Suprapubic skin (tissue), 4 donors: ENCODE measurements at places on chromosomes 2 and 18. TPM values are rescaled to one million over a fixed set of nuclear protein-coding genes. Genes with fewer than 3 reads are reported as not detected.

The SESTD1 gene
- total RNA-seq, result 8.6 TPM

The PPP1R7 gene
- total RNA-seq, result 45.5 TPM

- no peak overlapping the region for H3K27ac ChIP-seq
- peak overlapping the region; percentile 5 for H3K4me3 ChIP-seq
- no peaks in the 10 kb centered on the region for H3K36me3 ChIP-seq
- no peaks in the 10 kb centered on the region for H3K27me3 ChIP-seq
- DNase-seq, result no peak
These were observed 119.3 kb downstream of the PRKCE start for GRCh38 chr2:45770811-45771210.

DNA sequence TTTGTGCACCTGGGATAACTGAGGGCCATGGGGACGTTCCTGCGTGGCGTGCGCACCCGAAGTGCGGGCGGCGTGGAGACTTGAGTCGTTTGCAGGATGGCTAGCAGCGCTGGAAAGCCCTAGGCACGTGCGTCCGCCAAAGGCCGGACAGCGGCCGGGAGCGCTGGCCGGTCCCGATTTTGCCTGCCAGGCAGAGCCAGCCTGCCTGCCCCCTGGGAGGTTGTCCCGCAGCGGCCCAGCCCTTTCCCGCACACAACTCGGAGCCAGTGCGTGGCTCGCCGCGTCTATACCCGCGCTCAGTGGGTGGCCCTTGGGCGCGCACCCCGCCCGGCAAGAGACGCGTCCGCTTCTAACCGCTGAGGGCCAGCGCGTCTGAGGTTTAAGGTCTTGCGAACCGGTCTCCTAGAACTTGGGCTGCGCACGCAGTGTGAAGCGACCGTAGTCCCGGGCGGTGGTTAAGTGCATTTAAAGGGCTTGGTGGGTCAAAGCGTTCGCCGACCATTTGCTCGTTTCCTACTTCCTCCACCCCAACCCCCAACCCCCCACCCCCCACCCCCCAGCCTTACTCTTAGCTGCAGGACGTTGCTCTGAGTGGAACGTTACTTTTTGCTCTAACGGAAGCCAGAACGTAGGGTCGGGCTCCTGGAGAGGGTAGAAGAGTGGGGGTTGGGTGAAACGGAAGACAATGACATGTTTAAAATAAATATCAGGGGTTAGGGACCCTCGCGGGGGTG is 627 bp downstream of the CDCA7 start:
- H3K4me1 ChIP-seq, result peaks cover 28% of the 10 kb centered on the region
- H3K4me3 ChIP-seq, result peak overlapping the region; percentile 56
- DNase-seq, result peak; percentile 62

The TDRD15 gene
- 0.19 TPM for total RNA-seq

DNA sequence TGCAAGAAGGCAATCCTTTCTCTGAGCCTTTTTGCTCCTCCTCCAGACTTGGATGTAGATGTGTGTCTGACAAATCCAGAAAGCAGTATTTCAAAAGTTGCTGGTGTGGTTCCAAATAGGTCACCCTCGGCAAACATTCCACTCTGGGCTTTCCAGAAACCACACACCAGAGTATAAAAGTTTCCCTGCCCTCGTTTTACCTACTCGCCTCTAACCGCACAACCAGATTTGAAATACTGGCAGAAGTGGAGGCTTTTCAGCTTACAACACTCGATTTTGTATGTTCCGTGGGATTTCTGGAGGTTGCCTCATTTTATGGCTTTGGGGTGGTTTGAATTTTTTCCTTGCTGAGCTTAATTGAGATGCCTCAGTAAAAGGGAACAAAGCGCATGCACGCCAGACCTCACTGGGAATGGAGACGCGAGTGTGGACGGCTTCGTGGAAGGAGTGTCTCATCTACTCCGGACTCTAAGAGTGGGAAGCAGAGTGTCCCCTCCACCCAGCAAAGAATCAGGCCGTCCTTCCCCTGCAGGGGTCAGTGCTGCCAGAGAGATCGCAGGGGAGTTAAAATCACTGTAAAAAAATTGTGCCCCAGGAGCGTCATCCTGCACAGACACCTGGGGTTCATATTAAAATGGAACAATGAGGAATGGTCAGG is 44.0 kb upstream of the RPL31 start:
- no peak overlapping the region for H3K4me3 ChIP-seq
- H3K27ac ChIP-seq, result no peak overlapping the region
- H3K36me3 ChIP-seq, result peaks cover 3% of the 10 kb centered on the region

GRCh38 chr18:26869640-26870039 is 4.1 kb upstream of the AQP4 start:
- DNase-seq, result no peak
- no peak overlapping the region for H3K4me3 ChIP-seq
- no peaks in the 10 kb centered on the region for H3K4me1 ChIP-seq
- H3K27me3 ChIP-seq, result peaks cover 6% of the 10 kb centered on the region

The REV1 gene
- 99.9 TPM for total RNA-seq

- no peak overlapping the region for H3K4me3 ChIP-seq
- no peaks in the 10 kb centered on the region for H3K36me3 ChIP-seq
- no peak overlapping the region for H3K27ac ChIP-seq
- H3K4me1 ChIP-seq, result no peaks in the 10 kb centered on the region
- no peaks in the 10 kb centered on the region for H3K27me3 ChIP-seq
- no peak for DNase-seq
These were observed 1.3 kb upstream of the CCDC141 start for GRCh38 chr2:179051250-179051649.

DNA sequence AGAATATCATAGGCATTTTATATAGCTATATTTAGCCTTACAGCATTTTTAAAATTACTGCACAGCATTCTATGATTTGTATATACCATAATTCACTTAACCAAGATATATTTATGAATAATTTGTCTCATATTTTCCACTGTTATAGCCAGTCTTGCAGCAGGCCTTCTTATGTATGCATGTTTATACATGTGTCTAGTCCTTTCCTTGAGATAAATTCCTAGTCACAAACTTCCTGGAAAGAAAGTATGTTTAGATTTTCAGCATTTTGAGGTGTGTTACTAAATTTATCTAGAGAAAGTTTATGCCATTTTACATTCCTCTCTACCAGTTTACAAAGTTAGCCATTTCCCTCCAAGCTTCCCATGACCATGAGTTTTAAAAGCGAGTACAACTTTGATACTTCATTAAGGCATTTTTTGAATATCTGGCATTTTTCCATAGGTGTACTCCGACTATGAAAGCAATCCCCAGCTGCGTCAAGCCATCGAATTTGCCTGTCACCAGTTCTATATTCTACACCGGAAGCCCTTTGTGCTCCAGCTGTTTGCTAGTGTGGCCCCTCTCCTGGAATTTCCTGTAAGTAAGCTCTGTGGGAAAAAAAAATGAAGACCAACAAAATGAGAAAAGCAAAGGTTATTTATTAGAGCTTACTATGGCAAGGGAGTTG is 59.4 kb upstream of the RPE start:
- H3K27me3 ChIP-seq, result no peaks in the 10 kb centered on the region
- DNase-seq, result no peak
- peaks cover 12% of the 10 kb centered on the region for H3K4me1 ChIP-seq
- H3K36me3 ChIP-seq, result no peaks in the 10 kb centered on the region
- H3K27ac ChIP-seq, result no peak overlapping the region
- H3K4me3 ChIP-seq, result no peak overlapping the region

DNA sequence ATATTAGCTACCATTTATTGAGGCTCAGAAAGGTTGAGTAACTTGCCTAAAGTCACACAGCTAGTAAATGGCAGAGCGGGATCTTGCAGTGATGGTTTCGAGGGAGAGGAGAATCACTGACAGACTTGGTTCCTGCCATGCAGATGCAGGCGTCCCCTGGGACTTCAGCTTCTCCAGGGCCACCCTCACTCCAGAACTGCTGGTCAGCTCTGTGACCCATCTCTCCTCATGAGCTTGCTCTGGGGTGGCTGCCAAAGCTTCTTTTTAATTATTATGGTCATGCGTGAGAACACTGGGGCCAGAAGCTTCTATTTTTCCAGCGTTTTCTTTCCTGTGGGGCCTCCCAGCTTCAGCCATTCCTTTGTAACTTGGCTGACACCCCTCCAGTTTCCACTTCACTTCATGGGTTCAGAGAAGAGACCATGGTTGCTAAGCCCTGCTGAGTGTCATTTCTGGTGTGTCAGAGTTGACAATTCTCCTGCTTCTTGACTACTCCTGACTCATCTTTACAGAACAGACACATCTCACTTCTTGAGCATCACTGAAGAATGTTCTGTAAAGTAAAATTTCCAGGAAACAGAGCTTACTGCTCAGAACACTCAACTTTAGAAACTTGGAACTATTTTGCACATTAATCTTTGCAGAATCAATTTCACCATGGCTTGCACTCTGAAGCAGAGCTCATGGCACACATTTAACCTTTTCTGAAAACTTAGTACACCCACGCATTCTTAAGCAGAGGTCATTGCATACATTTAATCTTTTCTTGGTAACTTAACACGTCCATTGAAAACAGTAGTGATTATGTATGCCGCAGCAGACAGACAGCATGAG is 70.4 kb downstream of the IL1R2 start:
- peaks cover 81% of the 10 kb centered on the region for H3K4me1 ChIP-seq
- peak; percentile 70 for DNase-seq
- H3K4me3 ChIP-seq, result no peak overlapping the region
- H3K27ac ChIP-seq, result peak overlapping the region; percentile 96
- no peaks in the 10 kb centered on the region for H3K27me3 ChIP-seq

DNA sequence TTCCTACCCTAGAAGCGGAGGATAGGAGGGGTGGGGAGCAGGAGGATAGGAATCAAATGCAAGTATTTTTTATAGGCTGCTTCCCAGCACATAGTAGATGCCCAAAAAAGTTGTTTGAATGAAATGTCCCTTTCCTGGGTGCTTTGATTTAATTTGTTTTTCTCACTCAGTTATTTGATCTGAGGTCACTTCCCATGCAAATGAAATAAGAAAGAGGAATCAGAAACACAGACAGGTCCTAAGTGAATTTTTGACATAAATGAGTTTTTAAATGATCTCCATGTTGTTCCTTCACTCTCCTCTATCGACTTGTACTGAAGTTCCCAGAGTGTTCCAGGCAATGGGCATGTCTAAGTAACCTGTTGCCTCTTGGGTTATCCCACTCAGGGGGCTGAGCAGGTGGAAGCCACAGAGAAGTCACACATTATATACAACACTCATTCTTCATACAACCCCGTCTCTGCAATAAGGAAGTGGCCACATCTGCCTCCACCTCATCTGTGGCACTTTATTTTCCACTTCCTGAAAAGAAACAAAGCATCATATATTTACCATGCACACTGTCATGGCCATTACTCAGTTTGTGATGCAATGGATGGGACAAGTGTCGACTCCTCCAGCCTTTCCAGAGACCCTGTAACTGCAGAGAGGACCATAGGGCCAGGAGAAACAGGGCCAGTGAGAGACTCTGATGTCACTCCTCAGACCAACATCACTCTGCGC is 81.9 kb upstream of the ZNF397 start:
- H3K4me1 ChIP-seq, result peaks cover 12% of the 10 kb centered on the region
- DNase-seq, result no peak

GRCh38 chr2:207067473-207067872 is 98.3 kb downstream of the KLF7 start:
- no peak for DNase-seq
- H3K4me1 ChIP-seq, result no peaks in the 10 kb centered on the region
- no peaks in the 10 kb centered on the region for H3K36me3 ChIP-seq
- no peak overlapping the region for H3K4me3 ChIP-seq

The KIF5C gene
- total RNA-seq, result 0.30 TPM

- no peak overlapping the region for H3K27ac ChIP-seq
- H3K4me3 ChIP-seq, result no peak overlapping the region
- no peaks in the 10 kb centered on the region for H3K36me3 ChIP-seq
- no peaks in the 10 kb centered on the region for H3K4me1 ChIP-seq
- no peak for DNase-seq
These were observed 128.8 kb downstream of the MREG start for GRCh38 chr2:215884451-215885087.

DNA sequence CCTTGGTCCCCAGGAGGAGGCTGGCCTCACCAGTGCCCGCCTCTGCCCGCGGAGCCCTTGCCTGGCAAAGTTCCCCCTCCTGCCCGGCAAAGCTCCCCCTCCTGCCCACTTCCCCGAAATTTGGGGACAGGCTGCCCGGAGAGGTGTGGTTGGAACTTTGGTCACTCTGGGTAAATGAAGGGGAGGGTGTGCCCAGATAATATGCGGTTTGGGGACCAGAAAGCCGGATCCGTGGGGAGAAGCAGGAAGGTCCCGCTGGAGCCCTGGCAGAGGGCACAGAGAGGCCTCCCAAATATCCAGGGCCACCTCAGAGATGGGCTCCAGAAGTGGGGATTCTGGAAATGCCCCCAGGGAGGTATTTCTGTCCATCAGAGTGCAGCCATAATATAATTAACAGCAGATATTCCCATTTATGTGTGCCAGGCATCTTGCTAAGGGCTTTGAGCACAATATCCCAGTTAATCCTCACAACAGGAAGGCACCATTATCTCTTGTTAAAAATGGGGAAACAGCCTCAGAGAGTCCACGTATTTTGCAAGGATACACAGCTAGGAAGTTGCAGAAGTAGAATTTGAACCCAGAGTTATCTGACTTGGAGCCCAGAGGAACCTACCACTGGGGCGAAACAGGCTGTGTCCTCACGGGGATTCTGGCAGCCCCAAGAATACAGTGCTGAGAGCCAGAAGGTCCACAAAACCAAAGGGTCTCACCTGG is 914 bp downstream of the STEAP3 start:
- H3K27me3 ChIP-seq, result no peaks in the 10 kb centered on the region
- H3K27ac ChIP-seq, result no peak overlapping the region
- peak overlapping the region; percentile 88 for H3K4me3 ChIP-seq
- no peak for DNase-seq

GRCh38 chr2:21774691-21775368 is 651.1 kb downstream of the TDRD15 start:
- DNase-seq, result no peak
- no peak overlapping the region for H3K27ac ChIP-seq
- H3K27me3 ChIP-seq, result no peaks in the 10 kb centered on the region
- H3K4me1 ChIP-seq, result no peaks in the 10 kb centered on the region
- H3K36me3 ChIP-seq, result no peaks in the 10 kb centered on the region

The ZBTB7C gene
- total RNA-seq, result 50.6 TPM

- H3K4me3 ChIP-seq, result no peak overlapping the region
- no peak for DNase-seq
- no peaks in the 10 kb centered on the region for H3K27me3 ChIP-seq
- no peaks in the 10 kb centered on the region for H3K4me1 ChIP-seq
These were observed 236.1 kb downstream of the CDH20 start for GRCh38 chr18:61569176-61569892.

GRCh38 chr2:126788113-126788512 is 110.6 kb upstream of the TEX51 start:
- H3K27me3 ChIP-seq, result peaks cover 14% of the 10 kb centered on the region
- no peak for DNase-seq
- no peak overlapping the region for H3K27ac ChIP-seq

DNA sequence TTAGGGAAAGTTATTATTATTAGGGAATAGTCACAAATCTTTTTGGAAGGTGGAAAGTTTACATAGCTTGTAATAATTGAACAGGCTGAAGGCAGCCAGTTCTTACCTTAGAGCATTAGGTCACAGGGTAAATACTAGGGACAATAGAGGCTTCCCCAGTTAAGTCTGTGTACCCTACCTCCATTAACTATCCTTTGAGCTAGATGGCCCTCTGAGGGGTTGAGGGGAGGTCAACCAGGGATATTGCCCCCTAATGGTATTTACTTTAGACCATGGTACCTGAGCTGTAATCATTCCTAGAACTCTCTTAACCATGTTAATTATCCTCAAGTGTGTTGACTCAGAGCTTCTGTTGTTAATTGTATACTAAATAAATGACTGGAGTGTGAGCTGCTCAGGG is 120.5 kb upstream of the SCN7A start:
- H3K36me3 ChIP-seq, result no peaks in the 10 kb centered on the region
- no peaks in the 10 kb centered on the region for H3K27me3 ChIP-seq
- H3K4me1 ChIP-seq, result peaks cover 3% of the 10 kb centered on the region
- H3K4me3 ChIP-seq, result no peak overlapping the region
- DNase-seq, result no peak

GRCh38 chr2:46899053-46899452 is 16.6 kb downstream of the MCFD2 start:
- no peaks in the 10 kb centered on the region for H3K4me1 ChIP-seq
- DNase-seq, result no peak
- H3K36me3 ChIP-seq, result peaks cover 3% of the 10 kb centered on the region
- H3K27me3 ChIP-seq, result no peaks in the 10 kb centered on the region
- H3K4me3 ChIP-seq, result no peak overlapping the region
- no peak overlapping the region for H3K27ac ChIP-seq
